ENCODE measurements at places on chromosomes 2 and 18. TPM values are rescaled to one million over a fixed set of nuclear protein-coding genes. Genes with fewer than 3 reads are reported as not detected.
A peak's percentile ranks its signal among the peaks of the same experiment; 100 is the strongest.

Gene MC2R
- total RNA-seq: not detected

Gene INPP5D
- total RNA-seq: 2.5 TPM

Gene SERPINB12
- total RNA-seq: 0.68 TPM

Gene RAB12
- 98.4 TPM for total RNA-seq

GRCh38 chr18:23956483-23956882 lies 58.1 kb upstream of the TTC39C start:
- no peak for DNase-seq

DNA sequence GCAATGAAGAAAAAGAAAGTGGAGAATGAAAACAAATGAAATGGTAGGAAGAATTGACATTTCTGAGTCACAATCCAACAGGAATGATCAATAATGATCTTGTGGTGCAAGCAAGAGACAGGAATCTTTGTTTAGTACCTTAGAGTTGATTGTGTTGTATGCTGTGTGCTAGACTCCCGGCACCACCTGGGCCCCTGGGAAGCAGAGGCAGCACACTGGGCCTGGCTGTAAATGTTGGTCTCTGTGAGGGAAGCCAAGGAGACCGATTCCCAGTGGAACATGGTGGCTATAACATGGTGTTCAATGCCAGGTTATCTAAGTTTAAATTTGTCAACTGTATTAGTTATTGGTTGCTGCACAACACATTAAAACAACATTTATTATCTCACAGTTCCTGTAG lies 9.8 kb upstream of the CWC22 start:
- DNase-seq: no peak

DNA sequence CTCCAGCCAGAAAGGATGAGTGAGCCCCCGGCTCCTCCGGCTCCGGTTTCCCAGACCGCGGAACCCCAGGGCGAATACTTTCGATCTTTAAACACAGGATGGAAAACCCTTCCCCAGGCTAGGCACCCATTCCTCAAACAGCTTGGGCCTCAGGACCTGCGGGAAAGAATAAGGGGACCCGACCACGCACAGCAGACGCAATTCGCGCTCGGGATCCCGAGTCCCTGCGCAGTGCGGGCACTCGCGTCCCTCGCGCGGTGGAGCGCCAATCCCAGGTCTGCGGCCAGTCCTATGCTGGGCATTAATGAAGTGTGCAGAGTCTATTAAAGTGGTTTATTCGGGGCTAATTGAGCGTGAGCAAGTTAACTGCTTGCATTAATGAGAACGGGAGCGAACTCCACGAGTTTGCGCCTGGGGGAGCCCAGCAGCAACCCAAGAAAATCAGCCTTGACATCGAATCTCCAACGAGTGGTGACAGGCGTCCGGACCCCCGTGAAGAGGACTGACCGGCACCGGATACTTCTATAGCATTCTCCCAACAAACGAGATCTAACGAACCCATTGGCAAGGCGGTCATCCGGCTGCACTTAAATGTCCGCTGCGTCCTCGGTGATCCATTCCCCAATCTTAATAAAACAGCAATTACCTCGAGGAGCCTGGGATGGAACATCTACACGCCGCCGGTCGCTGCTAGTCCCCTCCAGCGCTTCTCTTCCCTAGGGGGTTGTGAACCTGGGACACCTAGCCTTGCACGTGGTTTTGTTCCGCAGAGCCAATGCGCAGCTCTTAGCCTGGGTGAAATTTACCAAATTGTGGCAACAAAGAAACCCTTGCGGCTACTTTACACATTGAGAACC lies 1.6 kb downstream of the OSR1 start:
- DNase-seq: no peak

- DNase-seq: peak; percentile 26
Observed at GRCh38 chr2:134897932-134898331, 20.7 kb upstream of the CCNT2 start.

- DNase-seq: no peak
Observed at GRCh38 chr2:98269830-98270229, 76.4 kb upstream of the CNGA3 start.

DNA sequence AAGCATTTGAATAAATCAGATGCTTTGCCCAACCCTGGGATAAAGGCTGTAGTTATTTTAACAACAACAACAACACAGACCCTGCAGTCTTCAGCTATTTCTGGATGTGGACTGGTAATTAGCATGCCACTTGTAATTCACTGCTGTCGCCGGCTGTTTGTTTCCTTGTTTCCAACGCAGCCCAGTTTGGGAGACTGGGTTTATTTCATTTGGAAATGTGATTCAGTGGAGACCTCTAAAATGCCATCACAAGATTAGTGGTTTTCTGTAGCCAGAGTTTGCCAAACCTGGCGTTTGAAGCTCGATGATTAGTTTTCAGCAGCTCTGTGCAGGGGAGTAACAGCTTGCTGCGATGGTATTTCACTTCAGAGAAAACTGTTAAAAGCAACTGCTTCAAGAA lies 83.5 kb downstream of the LDLRAD4 start:
- no peak for DNase-seq

Data from myocyte (in vitro differentiated cells).